ENCODE measurements at places on chromosomes 5 and 9. TPM values are rescaled to one million over a fixed set of nuclear protein-coding genes. Genes with fewer than 3 reads are reported as not detected.

Gene CCNI2
- not detected for total RNA-seq

Gene TCERG1
- 43.4 TPM for total RNA-seq

Gene BRINP1
- 0.20 TPM for total RNA-seq

- no peak for DNase-seq
These were observed 40.0 kb downstream of the EHMT1 start for GRCh38 chr9:137658781-137659180.

- DNase-seq: peak; percentile 98
These were observed 87.6 kb downstream of the ADRB2 start for GRCh38 chr5:148913985-148914431.

DNA sequence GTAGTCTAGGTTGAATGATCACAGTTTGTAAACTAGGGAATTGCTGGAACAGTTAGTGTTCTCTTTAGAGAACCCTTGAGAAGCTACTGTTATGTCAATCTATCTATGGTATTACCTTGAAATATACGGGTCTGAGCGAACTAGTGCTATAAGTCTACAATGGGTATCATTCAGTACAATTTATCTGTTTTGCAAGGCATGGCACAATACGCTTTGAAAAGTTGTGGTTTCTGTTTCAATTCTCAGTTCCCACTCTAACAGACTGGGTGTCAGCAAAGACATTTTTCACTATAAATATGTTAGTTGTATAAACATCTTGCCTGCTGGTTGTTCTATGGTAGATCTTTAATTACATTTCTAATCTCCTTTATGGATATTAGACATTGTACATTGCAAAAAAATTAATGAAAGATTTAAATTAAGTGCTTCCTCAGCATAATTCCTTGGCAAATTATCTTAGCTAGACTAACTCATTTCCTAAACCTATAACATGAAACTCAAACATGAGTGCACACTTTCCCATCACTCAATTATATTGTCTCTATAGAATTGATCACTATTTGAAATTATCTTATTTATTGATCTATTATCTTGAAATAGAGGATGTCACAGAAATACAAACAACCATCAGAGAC, 24.9 kb upstream of the SLCO6A1 start:
- DNase-seq: no peak
